ENCODE measurements at places on chromosomes 1 and 21. TPM values are rescaled to one million over a fixed set of nuclear protein-coding genes. Genes with fewer than 3 reads are reported as not detected.

RCSD1 gene
- total RNA-seq = 11.6 TPM

PSMB2 gene
- 33.9 TPM for total RNA-seq

PTGER3 gene
- 17.0 TPM for total RNA-seq

DNA sequence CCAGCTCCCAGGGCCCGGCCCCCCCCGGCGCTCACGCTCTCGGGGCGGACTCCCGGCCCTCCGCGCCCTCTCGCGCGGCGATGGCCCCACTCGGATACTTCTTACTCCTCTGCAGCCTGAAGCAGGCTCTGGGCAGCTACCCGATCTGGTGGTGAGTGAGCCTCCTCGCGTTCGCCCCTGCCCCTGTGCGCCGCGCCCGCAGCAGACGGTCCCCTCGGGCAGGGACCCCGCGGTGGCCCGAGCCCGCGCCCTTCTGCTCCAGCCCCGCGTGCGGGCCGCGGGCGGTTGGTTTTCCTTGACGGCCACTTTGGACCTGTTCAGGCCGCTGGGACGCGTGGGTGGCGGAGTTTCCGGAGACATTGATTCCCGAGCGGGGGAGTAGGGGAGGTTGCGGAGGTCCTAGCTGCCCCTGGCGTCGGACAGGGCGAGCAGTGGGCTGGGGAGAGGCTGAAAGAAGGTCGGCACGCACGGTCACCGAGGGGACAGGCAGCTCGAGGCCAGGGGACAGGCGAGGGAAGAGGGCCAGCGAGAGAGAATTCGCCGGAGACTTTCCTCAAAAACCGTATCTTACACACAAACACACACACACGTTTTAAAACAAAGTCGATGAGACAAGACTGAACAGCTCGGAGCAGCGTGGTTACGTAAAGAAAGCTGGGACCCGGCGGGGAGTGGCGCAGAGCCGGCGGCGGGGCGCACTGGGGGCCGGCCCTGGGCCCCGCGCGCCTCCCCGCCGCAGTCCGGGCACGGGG, 427 bp downstream of the WNT3A start:
- peaks cover 66% of the 10 kb centered on the region for H3K27me3 ChIP-seq
- H3K4me1 ChIP-seq = no peaks in the 10 kb centered on the region
- H3K36me3 ChIP-seq = no peaks in the 10 kb centered on the region
- DNase-seq = no peak

GRCh38 chr1:149844101-149844500, 55.3 kb upstream of the BOLA1 start:
- peaks cover 37% of the 10 kb centered on the region for H3K4me1 ChIP-seq
- no peak for DNase-seq
- H3K4me3 ChIP-seq = peak overlapping the region; percentile 20
- H3K36me3 ChIP-seq = no peaks in the 10 kb centered on the region

GRCh38 chr1:180185281-180185680, 30.6 kb downstream of the QSOX1 start:
- no peak overlapping the region for H3K4me3 ChIP-seq
- H3K27me3 ChIP-seq = no peaks in the 10 kb centered on the region
- DNase-seq = no peak

PTPN22 gene
- total RNA-seq = 4.4 TPM

DNA sequence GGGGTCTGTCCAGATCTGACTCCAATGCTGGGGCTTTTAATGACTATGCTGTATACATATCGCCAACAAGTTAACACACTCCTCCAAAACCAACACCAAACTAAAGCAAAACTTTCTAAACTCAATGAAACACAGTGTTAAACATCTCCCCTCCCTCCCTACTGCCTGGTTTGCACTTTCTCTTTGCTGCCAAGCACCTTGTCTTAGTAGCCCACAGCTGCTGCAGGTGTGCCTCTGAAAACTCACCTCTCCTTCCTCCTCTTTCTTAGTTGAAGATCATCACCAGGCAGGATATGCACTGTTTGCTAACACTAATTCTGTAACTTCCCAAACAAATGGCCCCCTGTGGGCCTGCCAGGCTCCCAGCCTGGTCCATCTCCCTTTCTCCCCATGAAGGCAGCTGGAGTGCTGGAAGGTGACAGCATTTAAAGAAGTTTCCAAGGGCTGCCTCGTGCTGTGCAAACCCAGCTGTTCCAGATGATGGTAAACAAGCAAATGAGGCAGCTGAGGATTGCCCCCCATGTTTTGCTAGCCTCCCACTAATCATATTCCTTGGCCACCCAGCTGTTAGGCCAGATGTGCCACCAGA, 213.7 kb downstream of the ASTN1 start:
- H3K4me1 ChIP-seq = no peaks in the 10 kb centered on the region
- no peaks in the 10 kb centered on the region for H3K36me3 ChIP-seq

RAB7B gene
- 0.78 TPM for total RNA-seq

GRCh38 chr1:224510880-224511645, 76.5 kb upstream of the WDR26 start:
- no peak overlapping the region for H3K4me3 ChIP-seq
- H3K36me3 ChIP-seq = no peaks in the 10 kb centered on the region
- no peak overlapping the region for H3K27ac ChIP-seq
- H3K4me1 ChIP-seq = no peaks in the 10 kb centered on the region

DNA sequence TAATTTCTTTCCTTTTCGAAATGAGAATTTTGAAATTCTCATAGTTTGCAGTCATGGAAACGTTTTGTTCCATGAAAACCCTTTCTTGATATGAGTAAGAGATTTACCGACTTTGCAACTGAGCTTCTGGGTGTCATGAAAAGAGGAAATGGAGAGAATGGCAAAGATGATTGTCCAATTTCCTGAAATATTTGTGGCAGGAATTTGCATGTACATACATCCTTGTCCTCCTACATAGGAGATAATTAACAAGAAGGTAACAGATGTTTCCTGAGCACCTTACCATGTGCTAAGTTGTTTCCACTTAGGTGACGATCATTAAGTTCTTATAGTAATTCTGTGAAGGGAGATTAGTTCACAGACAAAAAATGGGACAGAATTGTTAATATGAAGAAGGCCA, 170.7 kb downstream of the NEGR1 start:
- H3K4me3 ChIP-seq = no peak overlapping the region
- H3K27me3 ChIP-seq = no peaks in the 10 kb centered on the region
- no peaks in the 10 kb centered on the region for H3K4me1 ChIP-seq
- H3K36me3 ChIP-seq = no peaks in the 10 kb centered on the region
- H3K27ac ChIP-seq = no peak overlapping the region
- DNase-seq = no peak

DNA sequence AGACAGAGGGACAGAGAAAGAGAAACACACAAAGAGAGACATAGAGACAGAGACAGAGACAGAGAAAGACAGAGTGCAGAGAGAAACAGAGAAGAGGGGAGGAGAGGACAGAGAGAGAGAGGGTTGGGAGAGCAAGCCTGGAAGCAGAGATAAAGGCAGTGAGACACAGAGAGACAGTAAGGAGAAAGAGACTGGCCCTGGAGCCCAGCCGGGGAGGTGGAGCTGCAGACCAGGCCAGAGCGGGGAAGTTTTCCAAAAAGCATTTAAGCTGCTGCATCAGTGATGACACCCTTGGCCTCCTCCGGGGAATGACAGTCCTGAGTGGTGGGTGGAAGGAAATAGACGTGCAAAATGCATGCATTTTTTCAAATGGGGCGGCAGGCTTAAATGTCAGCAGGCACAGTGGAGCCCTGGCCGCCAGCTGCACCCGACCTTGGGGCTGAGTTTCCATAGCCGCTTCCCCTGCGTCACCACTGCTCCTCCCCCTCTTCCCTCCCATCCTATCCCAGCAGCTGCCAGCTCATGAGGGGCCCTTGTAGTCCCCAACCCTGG, 95.4 kb upstream of the KLHDC7A start:
- no peaks in the 10 kb centered on the region for H3K4me1 ChIP-seq
- no peaks in the 10 kb centered on the region for H3K36me3 ChIP-seq
- H3K27ac ChIP-seq = no peak overlapping the region
- no peak overlapping the region for H3K4me3 ChIP-seq
- peaks cover 4% of the 10 kb centered on the region for H3K27me3 ChIP-seq

- H3K36me3 ChIP-seq = no peaks in the 10 kb centered on the region
- no peak for DNase-seq
- peaks cover 16% of the 10 kb centered on the region for H3K27me3 ChIP-seq
- no peaks in the 10 kb centered on the region for H3K4me1 ChIP-seq
- no peak overlapping the region for H3K27ac ChIP-seq
Observed at GRCh38 chr21:31875496-31876015, 2.7 kb downstream of the HUNK start.

C1orf115 gene
- 25.6 TPM for total RNA-seq

CELA3B gene
- total RNA-seq = 2.3 TPM

Measured in tibial nerve (tissue), 4 donors.